ENCODE measurements at places on chromosomes 6 and 20.

GRCh38 chr6:168663041-168663440 is 222.1 kb downstream of the SMOC2 start:
- DNase-seq = no peak

- no peak for DNase-seq
Observed at GRCh38 chr20:44050925-44051660, 135.9 kb downstream of the JPH2 start.

DNA sequence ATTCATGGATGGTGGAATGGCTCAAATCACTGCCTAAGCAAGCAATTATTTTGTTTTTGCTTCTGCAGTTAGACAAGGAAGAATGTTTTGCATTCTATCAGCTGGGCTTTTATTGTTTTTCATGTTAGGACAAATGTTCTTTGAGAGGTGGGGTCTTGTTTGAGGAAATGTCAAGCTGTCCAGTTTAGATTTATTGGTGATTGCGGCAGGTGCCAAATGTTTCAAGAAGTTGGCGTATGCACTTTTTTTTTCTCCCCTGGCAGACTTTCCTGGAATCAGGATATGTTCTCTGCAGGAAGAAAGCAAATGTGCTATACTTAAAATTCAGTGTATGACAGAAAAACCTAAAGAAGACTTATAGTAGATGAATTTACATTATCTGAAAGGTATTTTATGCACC is 81.0 kb upstream of the JAG1 start:
- no peak for DNase-seq

DNA sequence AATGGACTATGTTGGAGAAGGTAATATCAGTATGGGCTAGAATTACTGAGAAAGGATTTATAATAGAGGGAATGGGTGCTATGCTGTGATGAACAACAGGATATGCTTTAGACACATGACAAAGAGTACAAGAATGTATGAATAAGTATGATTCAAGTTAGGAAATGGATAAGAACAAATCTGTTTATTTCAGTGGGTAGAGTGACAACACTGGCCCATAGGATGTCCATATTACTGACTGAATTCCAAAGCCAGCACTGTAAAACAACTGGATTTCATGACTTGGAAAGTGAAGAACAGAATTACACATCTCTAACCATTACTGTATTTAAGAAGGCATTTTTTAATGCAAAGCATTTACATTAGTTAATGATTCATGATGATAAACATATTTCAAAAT is 35.9 kb downstream of the EPM2A start:
- DNase-seq = no peak

GRCh38 chr6:15480525-15480924 is 182.3 kb downstream of the DTNBP1 start:
- DNase-seq = no peak

GRCh38 chr6:168041928-168042327 is 37.1 kb downstream of the FRMD1 start:
- DNase-seq = no peak

DNA sequence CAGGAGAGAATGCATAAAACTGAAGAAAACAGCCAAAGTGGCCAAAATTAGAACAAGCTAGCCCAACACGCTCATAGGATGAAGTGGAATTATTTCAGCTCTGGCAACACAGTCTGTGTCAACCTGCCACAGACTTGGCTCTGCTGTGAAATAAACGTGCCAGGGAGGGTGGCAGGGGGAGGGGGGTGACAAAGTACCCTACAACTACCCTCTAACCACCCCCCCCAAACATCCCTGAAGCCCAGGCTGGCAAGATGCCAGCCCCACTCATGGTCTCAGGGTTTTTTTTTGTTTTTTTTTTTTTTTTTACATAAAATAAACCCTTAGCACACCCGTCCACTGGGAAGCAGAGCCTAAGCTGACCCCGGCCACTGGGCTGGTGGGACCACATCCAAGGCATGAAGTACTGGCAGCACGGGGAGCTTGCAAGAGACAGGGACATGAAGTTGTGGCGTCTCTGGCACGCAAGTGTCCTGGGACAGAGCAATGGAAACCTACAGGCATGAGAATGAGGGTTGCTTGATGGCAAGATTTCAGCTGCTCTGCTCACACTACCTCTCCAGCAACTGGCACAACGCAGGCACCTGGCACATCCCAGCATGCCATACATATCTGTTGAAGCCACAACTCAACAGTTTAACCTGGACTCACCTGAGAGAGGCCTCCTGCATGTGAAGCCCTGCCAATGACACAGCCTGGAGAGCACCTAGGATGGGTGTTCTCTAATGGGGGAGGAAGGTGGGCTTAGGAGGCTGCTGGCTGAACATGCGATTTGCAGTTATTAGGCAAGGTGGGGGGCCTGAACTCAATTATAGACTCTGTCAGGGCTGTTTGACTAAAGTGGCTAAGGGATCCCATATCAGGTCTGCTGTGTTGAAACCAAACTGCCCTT is 76.4 kb downstream of the TRAM2 start:
- no peak for DNase-seq

GRCh38 chr6:16092140-16092539 is 36.7 kb upstream of the MYLIP start:
- DNase-seq = no peak

GRCh38 chr6:14035874-14036273 is 81.7 kb upstream of the CD83 start:
- DNase-seq = no peak

- DNase-seq = peak; percentile 52
Observed at GRCh38 chr20:25178563-25179438, 16.7 kb upstream of the ENTPD6 start.

- DNase-seq = no peak
Observed at GRCh38 chr20:6401893-6402557, 279.2 kb upstream of the FERMT1 start.

- DNase-seq = peak; percentile 84
Observed at GRCh38 chr6:54846243-54846856, at the start of gene FAM83B. FAM83B (plus strand) TSS chr6:54846771; CDS start chr6:54870247, 23,476 bp downstream.

- DNase-seq = peak; percentile 71
Observed at GRCh38 chr6:27078734-27079357, 168.7 kb upstream of the PRSS16 start.

DNA sequence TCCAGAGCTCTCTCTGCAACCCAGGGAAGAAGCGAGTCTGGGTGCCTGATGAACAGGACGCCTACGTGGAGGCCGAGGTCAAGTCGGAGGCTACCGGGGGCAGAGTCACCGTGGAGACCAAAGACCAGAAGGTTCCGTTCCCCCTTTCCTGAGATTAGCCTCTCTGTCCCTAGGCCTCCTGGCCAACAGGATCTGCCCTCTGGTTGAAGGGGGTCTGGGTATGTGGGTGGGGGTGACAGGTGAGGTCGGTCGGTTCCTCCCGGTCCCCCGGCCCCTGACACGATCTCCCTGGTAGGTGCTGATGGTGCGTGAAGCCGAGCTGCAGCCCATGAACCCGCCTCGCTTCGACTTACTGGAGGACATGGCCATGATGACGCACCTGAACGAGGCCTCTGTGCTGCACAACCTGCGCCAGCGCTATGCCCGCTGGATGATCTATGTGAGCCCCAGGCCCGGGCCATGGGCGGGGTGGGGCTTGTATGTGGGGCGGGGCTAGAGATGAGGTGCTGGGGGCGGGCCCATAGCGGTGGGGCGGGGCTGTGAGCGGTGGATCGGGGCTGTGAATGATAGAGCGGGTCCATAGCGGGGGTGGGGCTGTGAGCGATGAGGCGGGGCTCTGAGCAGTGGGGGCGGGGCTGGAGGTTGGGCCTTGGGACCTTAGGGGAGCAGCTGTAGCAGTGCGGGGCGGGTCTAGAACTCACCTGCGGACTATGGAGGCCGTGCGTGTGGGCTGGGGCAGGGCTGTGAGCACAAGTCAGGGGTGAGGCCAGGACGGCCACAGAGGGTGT is 23.9 kb downstream of the MYH7B start:
- peak; percentile 84 for DNase-seq

- no peak for DNase-seq
Observed at GRCh38 chr6:3285049-3285639, 26.4 kb downstream of the PSMG4 start.

GRCh38 chr20:63083831-63084562 is 77.2 kb upstream of the BHLHE23 start:
- DNase-seq = no peak

- no peak for DNase-seq
Observed at GRCh38 chr20:50258790-50259483, 68.3 kb downstream of the CEBPB start.

DNA sequence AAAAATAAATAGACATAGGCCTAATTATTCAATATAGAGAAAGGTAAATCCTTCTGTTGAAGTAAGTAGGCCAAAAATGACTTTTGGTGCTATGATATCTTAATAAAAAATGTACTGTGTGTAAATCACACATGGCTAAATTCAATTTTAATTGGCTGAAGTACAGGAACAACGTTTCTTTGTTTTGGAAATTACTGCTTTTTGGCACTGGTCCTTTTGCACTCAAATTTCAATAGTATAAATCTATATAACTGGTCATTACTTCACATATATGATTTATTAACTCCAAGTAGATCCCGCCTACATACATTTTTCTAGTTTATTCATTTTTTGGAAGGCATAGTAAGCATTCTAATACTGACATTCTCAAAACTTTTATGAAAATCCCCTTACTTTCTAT is 114.5 kb downstream of the RALGAPA2 start:
- no peak for DNase-seq

- DNase-seq = no peak
Observed at GRCh38 chr6:46915866-46916265, 5.9 kb downstream of the ADGRF5 start.

DNA sequence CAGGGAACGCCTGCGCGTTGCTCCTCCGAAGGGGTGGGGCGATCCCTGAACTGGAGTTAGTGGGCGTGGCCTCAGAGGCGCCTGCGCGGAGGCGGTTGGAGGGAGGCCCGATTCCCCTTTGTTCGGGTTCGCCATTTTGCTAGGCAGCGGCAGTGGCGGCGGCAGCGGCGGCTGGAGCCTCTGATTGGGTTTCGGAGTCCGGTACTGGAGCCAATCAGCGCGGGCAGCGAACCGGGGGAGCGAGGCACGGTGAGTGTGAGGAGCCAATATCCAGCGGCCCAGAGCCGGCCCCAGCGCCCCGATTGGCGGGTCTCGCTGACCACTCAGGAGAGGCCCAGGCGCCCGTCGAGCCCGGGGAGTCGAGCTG is at the start of gene NFYA:
NFYA (plus strand) TSS at position 139 of the 367 bp plus-strand sequence. CDS start 6,116 bp downstream, outside the sequence.
- no peak for DNase-seq

DNA sequence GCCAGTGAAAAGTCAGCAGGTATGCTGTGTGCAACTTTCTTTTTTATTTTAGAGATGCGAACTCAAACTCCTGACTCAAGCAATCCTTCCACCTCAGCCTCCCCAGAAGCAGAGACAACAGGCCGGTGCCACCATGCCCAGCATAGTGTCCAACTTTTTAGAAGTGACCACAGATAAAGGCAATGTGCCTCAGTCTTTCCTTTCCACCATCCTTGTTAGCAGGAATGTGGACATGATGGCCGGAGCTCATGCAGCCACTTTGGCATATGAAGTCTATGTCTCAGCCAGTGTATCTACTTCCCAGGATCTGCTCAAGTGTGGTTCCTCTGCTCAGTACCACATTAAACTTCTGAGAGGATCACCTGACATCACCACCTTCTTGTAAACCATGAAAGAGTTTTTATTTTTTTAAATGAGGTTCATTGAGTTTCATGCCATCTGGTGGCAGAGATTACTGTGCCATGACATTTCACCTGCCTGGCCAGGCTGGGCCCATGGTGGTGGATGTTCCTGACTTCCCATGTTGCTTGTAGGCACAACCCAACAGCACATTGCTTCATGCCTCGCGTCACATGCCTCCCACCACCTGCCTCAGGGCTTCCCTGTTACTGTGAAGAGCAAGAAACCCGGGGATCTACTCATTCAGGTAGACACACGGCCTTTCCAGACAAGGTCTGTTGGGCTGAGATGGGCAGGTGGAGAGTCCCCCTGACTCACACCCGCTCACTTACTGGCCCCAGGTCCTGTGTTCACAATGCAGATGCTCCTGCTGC is 216.5 kb downstream of the LY86 start:
- DNase-seq = no peak

GRCh38 chr6:30879684-30880427 is 4.5 kb upstream of the DDR1 start:
- DNase-seq = peak; percentile 41

GRCh38 chr20:50518270-50518721 is 8.1 kb downstream of the PTPN1 start:
- no peak for DNase-seq

GRCh38 chr6:166655251-166655650 is 28.2 kb upstream of the RPS6KA2 start:
- DNase-seq = no peak

- DNase-seq = no peak
Observed at GRCh38 chr6:31740397-31741223, 805 bp downstream of the MSH5 start.

DNA sequence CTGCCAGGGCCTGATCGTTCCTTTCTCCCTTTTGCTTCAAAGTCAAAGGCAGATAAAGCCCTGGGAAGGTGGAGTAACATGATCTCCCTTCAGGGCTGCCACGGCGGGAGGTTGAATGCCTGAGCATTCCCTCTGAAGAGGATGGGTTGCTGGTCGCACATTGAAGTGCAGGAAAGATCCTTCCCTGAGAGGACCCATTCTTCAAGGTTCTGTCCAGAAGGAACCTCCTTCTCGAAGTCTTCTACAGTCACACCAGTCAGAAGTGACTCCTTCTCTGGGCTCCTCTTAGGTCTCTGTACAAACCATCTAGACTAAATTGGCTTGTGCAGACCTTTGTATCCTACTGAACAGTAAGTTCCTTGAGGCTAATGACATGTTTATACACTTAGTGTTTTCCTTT is 192.6 kb upstream of the VGLL2 start:
- DNase-seq = peak; percentile 85

DNA sequence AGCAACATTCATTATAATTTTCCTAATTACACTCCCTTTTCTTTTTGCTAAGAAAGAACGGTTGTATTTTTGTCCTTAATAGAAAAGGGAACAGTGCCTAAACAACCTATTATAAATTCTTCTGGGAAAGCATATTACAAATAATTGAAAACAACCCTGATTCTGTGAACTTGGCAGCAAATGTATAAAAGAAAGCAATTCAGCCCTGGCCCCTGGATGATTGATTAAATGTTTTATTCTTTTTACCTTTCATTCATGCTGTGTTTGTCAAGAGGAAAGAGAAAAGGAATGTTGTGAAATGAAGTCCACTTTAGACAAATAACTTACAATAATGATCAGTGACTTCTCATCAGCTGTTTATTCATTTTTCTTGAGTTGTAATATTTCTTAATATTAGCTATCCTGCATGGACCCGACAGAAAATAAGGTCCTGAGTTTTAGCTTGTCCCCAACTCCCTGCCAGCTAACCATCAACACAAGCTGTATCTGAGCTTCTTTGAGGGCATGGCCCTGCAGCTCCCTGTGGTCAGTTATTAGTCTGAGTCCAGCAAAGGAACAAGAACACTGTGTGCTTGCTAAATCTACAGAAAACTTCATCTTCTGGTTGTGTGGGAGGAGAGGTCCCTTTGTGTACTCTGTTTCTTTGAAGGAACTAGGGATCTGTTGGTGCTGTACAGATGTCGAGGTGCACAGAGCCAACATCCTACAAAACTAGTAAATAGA is 248.2 kb downstream of the LAMA2 start:
- DNase-seq = no peak
